ENCODE measurements at places on chromosomes 12 and 14. TPM values are rescaled to one million over a fixed set of nuclear protein-coding genes. Genes with fewer than 3 reads are reported as not detected.

- DNase-seq: no peak
Measured at GRCh38 chr12:52141306-52141705, 50.5 kb downstream of the KRT80 start.

- no peak for DNase-seq
Measured at GRCh38 chr12:5430641-5431603, 986 bp upstream of the NTF3 start.

DNA sequence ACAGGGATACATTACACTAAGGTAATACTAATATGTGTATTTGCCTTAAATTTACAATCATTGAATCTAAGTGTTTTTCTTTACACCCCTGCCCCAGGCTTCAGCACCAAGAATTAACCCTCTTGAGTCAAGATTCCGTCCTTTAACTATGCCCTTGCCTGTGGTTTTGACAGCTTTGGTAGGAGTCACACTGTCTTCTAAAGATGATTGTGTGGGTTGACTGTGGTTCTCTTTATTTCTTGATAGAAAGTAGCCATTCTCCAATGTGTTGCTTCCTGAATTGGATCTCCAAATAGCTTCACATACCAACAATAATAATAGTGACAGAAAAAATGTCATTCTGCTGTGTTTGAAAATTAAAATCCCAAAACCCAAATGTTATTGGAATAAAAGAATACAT lies 3.6 kb downstream of the CLEC7A start:
- DNase-seq: no peak

DNA sequence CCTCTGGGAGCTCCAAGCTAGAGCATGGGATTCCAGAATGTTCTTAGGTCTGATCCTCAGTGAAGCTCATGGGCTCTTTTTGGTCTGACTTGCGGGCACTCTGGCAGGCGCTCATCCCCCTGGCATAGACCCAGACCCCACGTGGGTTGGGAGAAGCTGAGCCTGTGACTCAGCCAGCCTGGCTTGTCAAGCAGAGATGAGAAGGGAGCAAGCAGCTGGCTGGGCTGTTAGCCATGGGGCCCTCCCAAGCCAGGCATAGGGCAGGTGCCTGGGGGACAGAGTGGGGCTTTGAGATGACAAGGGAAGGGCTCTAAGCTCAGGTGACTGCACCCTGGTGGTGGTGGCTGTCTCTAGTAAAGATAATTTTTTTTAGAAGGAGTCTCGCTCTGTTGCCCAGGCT lies 80.3 kb upstream of the NOS1 start:
- DNase-seq: peak; percentile 68

DNA sequence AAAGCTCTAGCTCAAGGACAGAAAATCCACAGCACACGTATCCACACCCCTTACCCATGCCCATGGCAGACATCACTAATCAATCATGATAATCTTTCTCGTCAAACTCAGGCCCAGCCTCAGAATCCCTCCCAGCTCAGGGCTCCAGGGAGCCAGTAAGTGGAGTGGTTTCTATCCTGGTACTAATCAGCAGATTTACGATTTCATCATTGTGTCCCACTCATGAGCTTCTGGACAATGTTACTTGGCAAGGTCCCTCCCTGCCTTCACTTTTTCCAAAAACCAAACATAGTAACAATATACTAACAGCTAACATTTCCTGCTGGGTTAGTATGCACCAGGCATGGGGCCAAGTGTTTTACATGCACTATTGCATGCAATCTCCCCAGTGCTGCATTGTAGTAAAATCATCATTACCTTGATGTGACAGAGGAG lies 45.8 kb upstream of the NCOR2 start:
- no peak for DNase-seq

DNA sequence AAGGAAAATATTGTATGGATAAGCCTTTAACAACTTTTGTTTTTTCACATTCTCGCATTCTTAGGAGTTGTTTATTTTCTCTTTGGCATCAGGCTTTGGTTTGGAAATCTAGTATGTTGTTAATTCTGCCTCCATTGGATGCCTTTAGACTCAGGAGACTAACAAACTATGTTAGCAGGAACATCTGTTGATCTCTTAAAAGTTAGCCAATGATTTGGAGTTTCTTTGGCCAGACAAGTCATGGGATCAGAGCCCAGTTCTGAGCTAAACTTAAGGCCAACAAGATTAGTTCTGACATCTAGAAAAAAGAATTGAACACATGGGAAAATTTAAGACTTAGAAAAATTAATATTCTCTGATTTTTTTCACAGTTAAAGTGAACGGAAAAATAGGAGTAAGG lies 35.3 kb upstream of the STRAP start:
- DNase-seq: no peak

DNA sequence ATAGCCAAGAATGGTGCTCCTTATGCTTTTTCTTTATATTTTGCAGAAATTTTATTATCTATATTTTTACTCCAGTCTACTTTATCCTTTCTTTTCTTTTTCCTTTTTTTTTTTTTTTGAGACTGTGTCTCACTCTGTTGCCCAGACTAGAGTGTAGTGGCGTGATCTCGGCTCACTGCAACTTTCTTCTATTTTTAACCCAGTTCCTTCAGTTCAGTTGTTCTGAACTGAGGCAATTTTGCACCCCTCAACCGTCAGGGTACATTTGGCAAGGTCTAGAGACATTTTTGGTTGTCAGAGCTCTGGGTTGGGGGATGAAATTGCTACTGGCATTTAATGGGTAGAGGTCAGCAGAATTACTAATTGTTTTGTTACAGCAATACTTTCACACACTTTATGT lies 75.7 kb downstream of the DIP2B start:
- no peak for DNase-seq

GRCh38 chr14:34187519-34188044 lies 236.7 kb upstream of the EGLN3 start:
- no peak for DNase-seq

DNA sequence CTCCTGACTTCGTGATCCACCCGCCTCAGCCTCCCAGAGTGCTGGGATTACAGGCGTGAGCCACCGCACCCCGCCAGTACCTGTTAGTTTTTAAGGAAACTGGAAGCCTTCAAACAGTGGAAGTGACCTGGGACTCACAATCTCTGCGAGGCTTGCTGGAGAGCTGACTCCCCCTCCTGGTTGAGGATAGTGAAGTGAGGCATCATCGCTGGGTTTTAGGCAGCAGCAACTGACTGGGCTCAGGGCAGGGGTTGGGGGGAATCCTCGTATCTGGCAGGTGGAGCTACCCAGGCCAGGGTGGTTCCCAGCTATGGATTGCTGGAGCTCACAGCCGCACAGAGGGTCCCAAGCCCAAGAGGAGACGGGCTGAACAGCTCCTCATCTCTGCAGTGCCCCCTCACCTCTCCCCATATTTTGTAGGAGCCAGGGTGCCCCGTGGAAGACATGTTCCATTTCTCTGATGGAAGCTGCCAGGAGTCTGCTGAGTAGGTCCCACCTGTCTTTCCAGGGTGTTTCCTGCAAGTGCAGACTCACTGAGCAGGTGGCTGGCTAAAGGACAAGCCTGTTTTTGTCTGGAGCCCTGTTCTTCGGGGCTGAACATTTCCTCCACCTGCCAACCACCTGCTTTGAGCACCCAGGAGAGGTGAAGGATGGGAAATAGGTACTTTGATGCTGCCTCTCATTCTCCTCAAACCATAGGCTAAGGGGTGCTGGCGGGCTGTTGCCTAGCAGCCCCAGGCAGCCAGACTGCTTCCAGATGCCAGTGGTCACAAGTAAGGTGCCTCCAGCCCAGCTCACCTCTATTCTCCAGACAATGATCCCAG lies 3.1 kb downstream of the AVIL start:
- no peak for DNase-seq

- DNase-seq: no peak
Measured at GRCh38 chr14:52268279-52269061, 972 bp downstream of the PTGDR start.

- no peak for DNase-seq
Measured at GRCh38 chr14:64612021-64612380, 62.2 kb downstream of the PPP1R36 start.

- DNase-seq: no peak
Measured at GRCh38 chr14:56241461-56241860, 123.2 kb downstream of the PELI2 start.

- DNase-seq: peak; percentile 36
Measured at GRCh38 chr14:36582011-36582873, at the start of gene NKX2-8. TSS of gene NKX2-8 (minus strand) at chr14:36582614. CDS start at chr14:36582389, 225 bp downstream.

DNA sequence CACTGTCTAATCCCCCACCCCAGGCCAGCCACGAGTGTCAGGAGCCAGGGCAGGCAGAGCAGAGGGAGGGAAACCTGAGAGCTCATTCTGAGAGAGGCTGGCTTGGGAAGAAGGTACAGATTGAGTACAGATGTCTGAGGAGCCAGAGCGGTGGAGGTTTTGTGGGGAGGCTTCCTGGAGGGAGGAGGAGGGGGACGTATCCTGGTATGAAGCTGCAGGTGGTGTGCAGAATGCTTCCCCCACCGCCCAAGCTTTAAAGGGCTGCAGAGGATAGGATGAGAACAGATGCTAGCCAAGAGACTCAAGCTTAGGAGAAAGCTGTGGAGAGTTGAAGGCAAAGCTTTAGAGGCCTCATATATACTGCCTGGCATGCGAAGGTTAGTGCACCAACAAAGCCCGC lies 3.2 kb upstream of the TAMALIN start:
- no peak for DNase-seq

- DNase-seq: peak; percentile 82
Measured at GRCh38 chr12:26298785-26299621, 103.6 kb downstream of the SSPN start.

- no peak for DNase-seq
Measured at GRCh38 chr12:105228494-105228893, 7.5 kb downstream of the APPL2 start.

DNA sequence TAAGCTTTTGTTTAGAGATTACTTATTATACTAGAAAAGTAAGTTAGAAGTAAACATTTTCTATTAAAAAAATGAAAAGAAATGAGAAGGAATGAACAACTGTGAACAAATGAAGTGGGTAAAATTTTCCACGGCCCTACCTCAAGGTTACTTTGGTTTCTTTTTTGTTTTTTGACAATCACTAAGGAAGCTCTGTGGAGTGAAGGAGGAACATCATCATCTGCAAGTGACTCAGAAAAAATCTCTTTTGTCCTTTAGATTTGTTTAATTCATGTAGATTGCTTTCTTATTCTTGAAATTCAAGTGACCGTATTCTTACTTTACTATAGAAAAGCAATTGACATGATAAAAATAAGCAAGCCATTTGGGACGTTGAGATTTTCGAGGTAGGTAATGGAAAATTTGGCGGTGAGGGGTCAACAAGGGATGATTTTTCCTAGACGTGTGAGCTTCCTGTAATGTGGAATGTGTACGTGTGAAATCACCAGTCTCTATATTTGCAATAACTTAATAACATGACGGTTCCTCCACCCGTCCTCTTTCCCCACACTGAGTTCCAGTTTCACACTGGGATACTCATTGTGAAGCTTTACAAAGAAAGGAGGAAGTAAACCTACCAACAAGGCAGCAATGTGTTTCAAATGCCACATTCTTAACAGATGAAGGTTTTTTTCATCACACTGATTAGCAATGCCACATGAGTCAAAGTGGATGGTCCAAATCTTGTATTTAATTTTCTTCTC lies 62.3 kb upstream of the EGLN3 start:
- no peak for DNase-seq

- no peak for DNase-seq
Measured at GRCh38 chr14:58193542-58193941, 6.4 kb upstream of the ACTR10 start.

- DNase-seq: no peak
Measured at GRCh38 chr12:65318186-65318685, 39.8 kb downstream of the MSRB3 start.

- peak; percentile 75 for DNase-seq
Measured at GRCh38 chr14:28754209-28754985, 12.2 kb upstream of the FOXG1 start.

DNA sequence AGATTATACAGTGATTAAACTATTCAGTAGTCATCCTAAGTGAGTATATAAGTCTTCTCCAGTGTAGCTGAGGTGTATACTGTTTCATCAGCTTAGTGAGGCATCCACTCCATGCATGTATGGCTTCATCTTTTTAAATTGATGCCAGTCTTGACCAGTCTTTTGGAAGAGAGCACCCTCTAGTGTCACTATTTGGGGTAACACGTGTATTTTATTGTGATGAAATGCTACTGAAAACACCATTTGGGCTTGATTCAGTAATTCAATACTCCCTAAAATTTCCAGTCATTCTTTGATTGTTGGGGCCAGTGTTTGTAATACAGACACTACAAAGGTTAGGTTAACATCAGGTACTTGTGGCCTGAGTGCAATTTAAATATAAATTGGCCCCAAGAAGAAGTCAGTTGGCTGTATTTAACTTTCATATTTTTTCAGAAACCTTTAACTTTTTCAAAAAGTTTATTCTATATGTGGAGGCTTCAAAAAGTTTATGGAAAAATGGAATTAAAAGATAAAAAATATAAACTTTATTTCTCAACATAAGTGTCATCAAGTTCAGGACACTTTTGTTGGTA lies 35.3 kb downstream of the MIPOL1 start:
- DNase-seq: peak; percentile 78

GRCh38 chr12:116248930-116249329 lies 28.6 kb downstream of the MED13L start:
- no peak for DNase-seq

- DNase-seq: peak; percentile 86
Measured at GRCh38 chr14:106436310-106436905, 910.0 kb downstream of the TMEM121 start.

DNA sequence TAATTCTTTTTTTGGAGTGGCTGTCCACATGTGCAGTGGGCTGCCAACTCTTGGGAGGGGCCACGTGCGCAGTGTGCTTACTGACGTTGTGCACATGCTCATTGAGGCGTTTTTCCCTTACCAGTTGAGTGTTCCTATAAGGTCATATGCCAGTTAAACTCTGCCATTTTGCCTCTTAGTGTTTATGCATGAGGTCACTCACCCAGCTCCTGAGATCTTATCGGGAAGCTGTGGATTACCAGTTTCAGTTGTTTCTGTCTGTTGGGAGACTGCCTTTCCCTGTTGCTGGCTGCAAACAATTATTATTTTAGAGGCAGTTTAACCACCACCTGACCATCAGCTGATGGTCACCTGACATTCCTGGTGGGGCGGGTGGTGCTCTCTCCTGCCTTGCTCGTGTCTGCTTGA lies 16.1 kb upstream of the KIF21A start:
- DNase-seq: no peak

GRCh38 chr12:7609495-7609894 lies 56.2 kb downstream of the APOBEC1 start:
- peak; percentile 54 for DNase-seq

- no peak for DNase-seq
Measured at GRCh38 chr14:71136386-71137060, 229.3 kb downstream of the PCNX1 start.

GRCh38 chr14:33680873-33681272 lies 270.0 kb downstream of the EGLN3 start:
- no peak for DNase-seq

GRCh38 chr12:76266797-76267196 lies 81.4 kb downstream of the BBS10 start:
- DNase-seq: peak; percentile 74

Gene PIP4K2C
- total RNA-seq: 32.0 TPM

Gene LHX5
- total RNA-seq: not detected

Gene CAPZA3
- total RNA-seq: 0.28 TPM

Gene ASPG
- 0.05 TPM for total RNA-seq

Gene PIANP
- total RNA-seq: not detected

Gene ANKRD52
- 73.8 TPM for total RNA-seq

Gene KRT75
- total RNA-seq: not detected

Gene TMEM120B
- 10.5 TPM for total RNA-seq

Gene ABCC9
- 0.12 TPM for total RNA-seq

Gene PSMB11
- not detected for total RNA-seq

Gene KLRC2
- 1.9 TPM for total RNA-seq
